ENCODE measurements at places on chromosomes 2 and 18.

DNA sequence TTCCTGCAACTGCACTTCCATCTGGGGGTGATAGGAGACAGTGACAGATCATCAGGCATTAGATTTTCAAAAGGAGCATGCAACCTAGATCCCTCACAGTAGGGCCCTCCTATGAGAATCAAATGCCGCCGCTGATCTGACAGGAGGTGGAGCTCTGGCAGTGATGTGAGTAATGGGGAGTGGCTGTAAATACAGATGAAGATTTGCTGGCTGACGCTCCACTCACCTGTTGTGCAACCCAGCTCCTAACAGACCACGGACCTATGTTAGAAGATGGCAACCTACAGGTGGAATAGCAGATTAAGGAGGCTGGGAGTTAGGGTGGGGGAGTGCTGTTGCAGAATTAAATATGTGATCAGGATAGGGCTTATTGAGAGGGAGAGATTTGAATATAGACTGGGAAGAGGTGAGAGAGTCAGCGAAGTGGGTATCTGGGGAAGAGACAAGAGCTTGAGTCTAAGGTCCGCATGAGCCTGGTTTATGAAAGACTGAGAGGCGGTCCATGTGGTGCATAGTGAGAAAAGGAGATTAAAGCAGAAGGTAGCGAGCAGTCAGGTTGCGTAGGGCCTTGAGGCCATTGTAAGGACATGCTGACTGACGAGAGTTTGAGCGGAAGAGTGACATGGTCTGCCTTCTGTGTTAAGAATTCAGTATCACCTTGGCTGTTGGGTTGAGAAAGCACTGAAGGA lies 31.3 kb upstream of the TOGARAM2 start:
- DNase-seq: no peak

GRCh38 chr2:152649997-152650396 lies 67.3 kb downstream of the PRPF40A start:
- no peak for DNase-seq

GRCh38 chr2:112818094-112818902 lies 18.3 kb downstream of the IL1B start:
- no peak for DNase-seq

DNA sequence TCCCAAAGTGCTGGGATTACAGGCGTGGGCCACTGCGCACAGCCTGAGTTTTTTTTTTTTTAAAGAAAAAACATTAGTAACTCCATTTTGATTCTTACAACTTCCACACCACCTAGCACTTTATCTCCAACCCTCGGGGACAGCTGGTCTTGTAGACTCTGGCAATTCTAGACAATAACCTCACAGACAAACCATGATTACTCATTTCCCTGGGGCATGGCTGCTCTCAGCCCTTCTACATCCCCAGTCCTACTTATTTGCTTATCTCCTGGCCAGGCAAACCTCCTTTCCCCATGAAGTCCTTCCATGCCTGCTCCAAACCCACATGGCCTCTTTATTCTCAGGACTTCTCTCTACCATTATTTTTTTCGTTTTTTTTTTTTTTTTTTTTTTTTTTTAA lies 91.1 kb downstream of the ACTR3 start:
- no peak for DNase-seq

GRCh38 chr2:85066874-85067351 lies 66.3 kb upstream of the TCF7L1 start:
- DNase-seq: no peak

GRCh38 chr2:178514664-178515063 lies 34.4 kb downstream of the PLEKHA3 start:
- DNase-seq: no peak

DNA sequence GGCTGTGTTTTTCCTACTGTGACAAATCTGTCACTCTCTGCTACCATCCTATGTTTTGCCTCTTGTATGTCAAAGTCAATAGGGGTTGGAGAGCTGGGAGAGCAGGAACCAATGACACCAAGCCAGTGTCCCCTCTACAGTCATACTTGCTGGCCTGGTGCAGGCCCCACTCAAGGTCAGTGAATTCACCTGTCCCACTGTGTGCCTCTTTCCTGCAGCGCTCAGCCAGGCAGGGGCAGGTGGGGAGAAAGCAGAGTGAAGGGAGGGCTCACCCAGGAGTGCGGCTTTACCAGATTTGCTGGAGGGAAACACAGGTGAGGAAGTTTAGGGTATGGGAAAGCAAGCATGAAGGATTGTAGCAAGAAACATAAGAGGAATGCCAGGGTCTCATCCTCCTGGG lies 114.5 kb downstream of the GYPC start:
- DNase-seq: no peak

GRCh38 chr2:217626926-217627325 lies 375.9 kb downstream of the TNS1 start:
- DNase-seq: no peak

Data from stimulated activated CD4-positive, alpha-beta T cell treated with anti-CD3 and anti-CD28 coated beads, Interleukin-15, amount 100 ng/mL, for 1 hour (primary cell).